ENCODE measurements at places on chromosomes 4 and X.
A peak's percentile ranks its signal among the peaks of the same experiment; 100 is the strongest.

DNA sequence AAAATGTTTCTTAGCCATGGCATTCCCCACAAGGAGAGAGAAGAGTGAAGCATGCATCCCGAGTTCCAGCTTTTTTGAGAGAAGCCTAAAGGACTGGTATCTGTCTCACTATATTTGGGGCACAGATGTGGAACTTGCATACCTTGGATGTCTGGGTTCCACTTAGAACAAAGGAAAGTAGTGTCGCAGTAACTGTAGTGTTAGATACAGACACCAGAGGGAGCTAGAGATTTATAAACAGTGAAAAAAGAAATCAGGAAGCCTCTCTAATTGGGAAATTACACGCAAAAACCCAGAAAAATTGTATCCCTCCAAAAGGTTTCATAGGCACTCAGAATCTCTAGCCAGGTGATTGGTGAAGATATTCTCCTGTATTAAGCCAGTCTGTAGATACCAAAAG is 34.4 kb downstream of the AGTR2 start:
- DNase-seq, result peak; percentile 3

GRCh38 chrX:119398974-119399771 is at the start of gene SLC25A43:
Gene SLC25A43 (plus strand): TSS chrX:119399336. CDS start chrX:119399404, 68 bp downstream.
- DNase-seq, result peak; percentile 20

GRCh38 chr4:7630568-7631287 is 196.0 kb upstream of the PSAPL1 start:
- DNase-seq, result peak; percentile 57

GRCh38 chr4:139848028-139848427 is 182.4 kb downstream of the MGST2 start:
- no peak for DNase-seq

GRCh38 chr4:40262077-40262528 is 65.3 kb downstream of the RHOH start:
- DNase-seq, result no peak

DNA sequence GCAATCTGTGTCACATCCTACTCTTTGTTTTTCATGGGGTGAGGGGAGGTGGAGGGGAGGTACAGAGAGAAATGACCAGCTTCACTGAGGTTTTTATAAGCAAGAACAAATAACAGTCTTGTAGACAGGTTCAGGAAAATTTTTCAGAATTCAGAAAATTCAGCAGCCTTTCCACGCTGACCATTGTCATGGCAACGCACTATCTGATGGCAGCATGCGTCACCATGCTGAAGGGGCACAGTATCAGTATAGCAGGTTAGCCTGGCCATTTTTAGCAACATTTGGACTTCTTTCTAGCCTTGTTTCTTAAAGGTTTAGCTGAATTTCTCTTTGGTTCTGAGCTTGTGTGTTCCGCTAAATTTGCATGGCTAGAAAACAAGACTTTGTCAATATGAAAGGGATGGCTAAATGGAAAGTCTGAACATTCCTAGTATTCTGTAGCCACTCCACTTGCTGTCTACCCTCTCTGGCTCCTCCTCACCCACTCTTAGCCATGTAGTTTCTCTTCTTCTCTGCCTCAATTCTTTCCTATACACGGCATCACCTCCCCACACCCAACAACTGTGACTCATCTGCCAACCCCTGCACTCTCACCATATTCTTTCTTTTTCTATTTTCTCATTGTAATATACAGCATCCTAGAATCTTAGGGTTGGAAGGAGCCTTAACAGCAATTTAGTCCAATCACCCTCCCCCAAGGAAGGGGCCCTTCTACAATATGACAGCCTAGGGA is 42.7 kb upstream of the CITED1 start:
- no peak for DNase-seq

DNA sequence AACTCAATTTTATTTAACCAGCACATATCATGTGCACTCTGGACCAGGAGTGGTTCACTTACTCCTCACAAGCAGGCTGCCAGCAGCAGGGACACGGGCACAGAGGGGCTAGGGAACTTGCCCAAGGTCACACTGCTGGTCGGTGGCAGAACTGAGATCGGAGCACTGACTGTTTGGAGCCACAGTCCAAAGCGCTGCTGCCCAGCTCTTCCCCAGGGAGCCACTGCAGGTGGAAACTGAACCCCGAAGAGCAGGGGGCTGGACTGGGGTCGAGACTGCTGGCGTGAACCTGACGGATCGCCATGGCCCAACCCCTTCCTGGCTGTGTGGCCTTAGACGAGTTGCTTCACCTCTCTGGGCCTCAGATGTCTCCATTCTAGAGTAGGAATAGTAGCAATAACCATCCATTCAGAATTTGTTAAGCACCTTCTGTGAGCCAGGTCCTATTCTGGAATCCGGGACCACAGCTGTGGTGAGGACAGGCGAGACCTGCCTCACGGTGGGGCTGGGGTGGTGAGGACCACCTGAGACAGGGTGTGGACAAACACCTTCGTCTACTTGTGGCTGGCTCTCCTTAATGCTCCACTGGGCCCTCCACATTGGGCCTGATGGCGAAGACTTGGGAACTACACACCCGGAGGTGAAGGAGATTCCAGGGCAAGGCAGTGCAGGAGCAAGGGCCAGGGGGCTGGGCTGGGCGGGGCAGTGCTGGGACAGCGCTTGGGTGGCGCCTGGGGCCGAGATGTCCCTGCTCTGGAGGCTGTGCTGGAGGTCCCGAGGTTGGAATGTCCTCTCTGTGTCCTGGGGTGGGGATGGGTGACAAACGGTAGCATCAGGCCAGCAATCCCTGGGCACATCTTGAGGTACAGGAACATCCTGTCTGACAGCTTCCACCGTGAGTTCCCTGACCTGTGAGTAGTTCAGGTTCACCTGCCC is 32.0 kb upstream of the KIAA0232 start:
- DNase-seq, result no peak

- DNase-seq, result no peak
These were observed 105.2 kb upstream of the FGF16 start for GRCh38 chrX:77342004-77342403.
